Activated CD8-positive, alpha-beta memory T cell treated with anti-CD3 and anti-CD28 coated beads, Interleukin-2, amount 50 U/mL, for 48 hours (primary cell): ENCODE measurements at places on chromosomes 11 and 22.
A peak's percentile ranks its signal among the peaks of the same experiment; 100 is the strongest.

- no peak for DNase-seq
Measured at GRCh38 chr22:42595434-42595833, 19.2 kb downstream of the POLDIP3 start.

DNA sequence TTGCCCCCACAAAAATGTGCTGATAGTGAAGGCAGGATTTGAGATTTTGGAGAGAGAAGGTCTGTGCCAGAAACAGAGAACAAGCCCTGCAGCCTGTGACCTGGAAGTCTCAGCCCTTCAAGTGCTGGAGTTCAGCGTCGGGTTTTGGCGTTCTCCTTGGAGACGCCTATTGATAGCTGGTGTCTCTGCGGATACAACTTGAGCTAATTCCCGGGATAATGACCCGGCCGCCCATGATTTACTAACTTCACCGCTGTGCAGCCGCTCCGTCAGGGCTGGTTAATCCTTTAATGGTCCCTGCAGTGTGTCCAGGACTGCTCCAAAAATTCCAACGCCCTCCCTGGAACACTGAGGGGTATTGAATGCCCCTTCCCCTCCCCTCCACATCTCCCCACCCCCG is 76.6 kb downstream of the WT1 start:
- DNase-seq: no peak

GRCh38 chr22:17946662-17947367 is 77.5 kb downstream of the MICAL3 start:
- no peak for DNase-seq

DNA sequence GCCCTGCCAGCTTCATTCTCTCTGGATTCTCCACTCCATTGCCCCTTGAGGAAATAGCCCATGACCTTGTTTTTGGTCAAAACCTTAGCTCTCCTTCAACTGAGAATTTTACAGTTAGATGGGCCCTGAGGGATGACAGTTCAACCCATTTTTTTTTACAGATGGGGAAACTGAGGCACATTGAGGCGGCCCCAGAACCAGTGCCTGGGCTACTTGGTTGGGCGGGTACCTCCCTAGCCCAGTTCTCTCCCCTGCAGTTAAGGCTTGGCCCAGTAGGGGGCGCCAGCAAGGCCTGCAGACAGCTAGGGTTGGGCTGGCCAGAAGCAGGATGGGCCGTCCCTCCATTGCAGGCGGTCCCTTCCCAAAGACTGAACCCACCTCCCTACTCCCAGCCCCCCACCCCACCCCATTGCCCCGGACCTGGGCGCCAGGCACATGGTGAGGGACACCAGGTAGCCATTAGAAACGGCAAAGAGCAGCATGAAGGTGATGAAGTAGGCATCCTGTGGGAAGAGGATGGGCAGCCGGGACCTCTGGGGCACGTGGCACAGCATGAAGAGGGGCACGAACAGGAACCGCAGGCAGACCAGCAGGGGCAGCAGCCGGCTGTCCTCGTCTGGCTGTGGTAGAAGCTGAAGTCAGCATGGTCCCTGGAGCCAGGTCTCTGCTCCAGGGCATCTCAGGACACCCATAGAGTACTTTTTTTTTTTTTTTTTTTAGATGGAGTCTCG is 7.6 kb downstream of the SLC29A2 start:
- DNase-seq: peak; percentile 98

- DNase-seq: no peak
Measured at GRCh38 chr22:45686836-45687235, 15.2 kb downstream of the ATXN10 start.

- DNase-seq: no peak
Measured at GRCh38 chr11:15897211-15897960, 459.0 kb downstream of the SOX6 start.

GRCh38 chr11:125253795-125254525 is 89.4 kb downstream of the PKNOX2 start:
- DNase-seq: no peak

- peak; percentile 73 for DNase-seq
Measured at GRCh38 chr22:25076336-25076735, 123.3 kb upstream of the CRYBB3 start.

GRCh38 chr11:23555085-23555484 is 694.8 kb upstream of the CCDC179 start:
- no peak for DNase-seq

DNA sequence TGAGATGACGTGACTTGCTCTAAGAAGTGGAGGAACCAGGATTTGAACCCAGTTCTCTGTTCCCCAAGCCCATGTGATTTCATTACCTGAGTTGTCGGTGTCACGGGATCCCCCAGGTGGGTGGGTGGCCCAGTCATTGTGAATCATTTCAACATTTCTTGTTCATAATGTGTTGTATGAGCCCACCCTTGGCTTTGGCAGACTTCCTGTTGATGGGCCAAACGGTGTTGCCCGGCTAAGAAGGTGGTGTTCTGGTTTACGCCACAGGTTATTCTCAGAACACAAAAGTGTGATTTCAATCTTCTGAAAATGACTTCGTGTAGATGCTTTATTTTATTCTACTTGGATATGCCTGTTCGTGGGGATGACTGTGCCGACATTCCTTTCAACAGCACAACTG is 21.6 kb upstream of the ST14 start:
- DNase-seq: no peak

DNA sequence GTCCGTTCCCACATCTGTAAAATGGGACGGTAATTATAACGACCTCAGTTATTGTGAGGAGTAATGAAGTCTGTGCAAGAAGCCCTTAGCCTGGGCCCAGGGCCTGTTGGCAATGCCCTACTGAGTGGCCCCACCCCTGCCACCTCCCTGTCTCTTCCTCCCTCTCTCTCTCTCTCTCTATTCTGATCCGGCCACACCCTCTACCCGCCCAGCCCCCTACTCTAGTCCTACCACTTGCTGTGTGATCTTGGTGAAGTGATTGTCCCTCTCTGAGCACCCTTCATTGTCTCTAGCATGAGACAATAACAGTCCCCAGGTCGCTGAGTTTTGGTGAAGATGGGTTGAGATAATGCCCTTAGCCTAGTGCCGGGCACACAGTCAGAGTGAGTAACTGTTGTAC is 7.4 kb upstream of the SEC14L6 start:
- no peak for DNase-seq

GRCh38 chr11:111633756-111634362 is 31.6 kb downstream of the SIK2 start:
- DNase-seq: no peak

- DNase-seq: no peak
Measured at GRCh38 chr11:12205330-12205729, 94.9 kb downstream of the MICAL2 start.

DNA sequence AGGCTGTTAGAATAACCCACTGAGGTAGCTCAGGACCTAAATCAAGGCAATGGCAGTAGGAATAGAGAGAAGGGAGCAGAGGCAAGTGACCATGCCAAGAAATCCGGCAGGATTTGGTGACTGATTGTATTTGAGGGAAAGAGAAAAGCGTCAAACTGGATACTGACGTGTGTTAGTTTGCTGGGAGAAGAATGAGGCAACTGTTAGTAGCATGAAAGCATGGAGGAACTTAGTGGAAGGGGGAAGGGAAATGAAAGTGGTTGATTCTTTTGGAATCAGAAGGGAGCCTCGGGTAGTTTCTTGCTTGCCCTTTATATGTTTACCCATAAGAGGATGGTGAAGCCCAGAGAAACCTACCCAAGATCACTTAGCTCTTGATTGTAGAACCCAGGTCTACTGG is 8.3 kb downstream of the PPFIBP2 start:
- no peak for DNase-seq

GRCh38 chr11:30454111-30454510 is 131.2 kb downstream of the ARL14EP start:
- no peak for DNase-seq

GRCh38 chr11:64078284-64078683 is 42.6 kb downstream of the FLRT1 start:
- DNase-seq: no peak

GRCh38 chr11:133697603-133698180 is 147.6 kb downstream of the SPATA19 start:
- DNase-seq: no peak

DNA sequence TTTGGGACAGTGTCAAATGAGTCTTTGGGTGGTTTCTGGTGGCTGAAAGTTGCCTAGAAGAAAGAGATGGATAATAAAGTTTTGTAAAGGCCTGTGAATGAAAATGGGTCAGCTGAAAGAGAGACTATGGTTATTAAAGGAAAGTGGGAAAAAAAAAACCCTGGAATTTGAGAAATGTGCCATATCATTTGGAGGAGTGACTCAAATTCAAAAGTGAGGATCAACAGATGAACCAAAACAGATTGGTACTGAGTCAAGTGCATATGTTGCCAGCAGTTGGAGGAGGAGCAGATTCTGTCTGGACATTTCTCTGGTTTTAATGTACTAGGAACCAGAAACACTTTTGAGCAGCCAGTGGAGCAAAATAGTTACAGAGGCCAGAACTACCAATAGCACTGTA is 339.8 kb downstream of the KCNA4 start:
- no peak for DNase-seq

DNA sequence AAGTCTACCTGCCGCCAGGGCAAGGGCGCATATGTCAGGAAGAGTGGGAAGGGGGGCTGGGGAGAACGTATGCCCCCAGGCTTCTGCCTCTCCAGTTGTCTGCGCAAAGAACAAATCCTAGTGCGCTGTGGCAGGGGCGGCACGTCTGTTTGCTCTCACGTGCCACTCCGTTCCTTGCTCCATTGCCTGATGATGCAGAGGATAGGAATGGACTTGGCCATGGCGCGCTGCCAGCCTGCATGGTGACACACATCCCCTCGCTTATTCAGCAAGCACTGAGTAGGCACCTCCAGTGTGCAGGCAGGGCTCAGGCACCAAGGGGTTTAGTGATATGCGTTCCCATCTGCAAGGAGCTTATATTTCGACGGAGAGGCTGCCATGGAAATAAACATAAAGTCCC is 45.4 kb upstream of the SLC22A12 start:
- no peak for DNase-seq

DNA sequence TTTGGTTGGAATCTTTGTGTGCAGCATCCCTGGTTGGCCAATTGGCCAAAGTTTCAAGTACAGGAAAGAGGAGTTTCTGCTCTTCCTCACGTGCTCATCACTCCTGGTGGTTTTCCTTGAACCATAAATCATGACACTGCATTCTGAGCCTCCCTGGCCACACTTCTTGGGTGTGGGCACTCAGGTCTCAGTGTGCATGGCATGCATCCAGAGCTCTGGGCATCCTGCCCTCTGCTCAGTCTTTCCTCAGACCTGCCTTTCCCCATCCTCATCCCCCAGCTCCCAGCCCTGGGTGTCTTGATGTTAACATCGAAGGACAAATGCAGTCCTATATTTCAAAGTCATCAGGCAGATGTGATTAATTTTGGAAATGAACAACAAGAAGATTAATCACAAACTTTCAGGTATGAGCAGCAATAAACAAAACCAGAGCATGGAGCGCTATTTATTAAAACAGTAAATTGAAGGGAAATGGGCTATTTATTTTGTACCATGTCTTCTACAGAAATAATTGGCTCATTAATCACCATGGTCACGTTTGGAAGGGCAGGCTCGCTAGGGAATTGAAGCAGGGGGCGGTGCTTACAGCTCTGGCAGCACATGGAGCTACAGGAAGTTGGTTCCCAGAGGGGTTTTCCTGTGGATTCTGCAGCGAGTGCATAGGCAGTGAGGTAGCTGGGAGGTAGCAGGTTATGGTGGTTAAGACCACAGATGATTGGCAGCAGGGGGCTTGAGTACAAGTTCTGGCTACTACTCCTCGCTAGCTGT is 89.6 kb downstream of the CSNK2A3 start:
- no peak for DNase-seq

DNA sequence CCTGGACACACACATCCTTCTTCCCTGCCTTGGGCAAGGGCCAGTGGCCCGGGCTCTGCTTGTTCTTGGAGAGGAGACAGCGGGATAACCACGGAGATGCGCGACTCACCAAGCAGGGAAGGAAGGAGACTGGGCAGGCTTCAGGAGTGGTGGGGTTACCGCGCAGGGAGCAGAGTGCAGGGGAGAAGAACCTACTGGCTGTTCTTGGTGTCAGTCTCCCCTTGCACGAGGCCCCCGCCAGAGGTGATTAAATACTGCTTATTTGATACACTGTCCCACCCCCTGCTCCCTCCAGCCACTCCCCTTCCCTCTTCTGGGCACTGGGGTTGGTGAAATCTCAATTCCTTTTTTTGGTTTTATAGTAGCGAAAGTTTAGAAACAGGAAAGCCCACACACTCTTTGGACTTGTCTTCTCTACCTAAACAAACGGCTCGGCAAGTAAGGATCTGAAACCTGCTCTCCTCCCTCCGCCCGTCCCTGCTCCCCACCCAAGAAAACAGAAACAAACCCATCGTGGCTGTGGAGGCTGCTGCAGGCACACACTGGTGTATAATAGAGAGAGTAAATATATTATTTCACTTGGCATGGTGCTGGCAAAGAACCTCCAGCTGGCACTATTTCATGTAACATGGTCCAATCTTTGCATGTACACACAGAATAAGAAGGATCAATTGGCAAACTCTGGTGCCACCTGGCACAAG is 10.8 kb downstream of the LARGE2 start:
- no peak for DNase-seq

GRCh38 chr22:49101873-49102272 is 725.8 kb downstream of the BRD1 start:
- DNase-seq: no peak

DNA sequence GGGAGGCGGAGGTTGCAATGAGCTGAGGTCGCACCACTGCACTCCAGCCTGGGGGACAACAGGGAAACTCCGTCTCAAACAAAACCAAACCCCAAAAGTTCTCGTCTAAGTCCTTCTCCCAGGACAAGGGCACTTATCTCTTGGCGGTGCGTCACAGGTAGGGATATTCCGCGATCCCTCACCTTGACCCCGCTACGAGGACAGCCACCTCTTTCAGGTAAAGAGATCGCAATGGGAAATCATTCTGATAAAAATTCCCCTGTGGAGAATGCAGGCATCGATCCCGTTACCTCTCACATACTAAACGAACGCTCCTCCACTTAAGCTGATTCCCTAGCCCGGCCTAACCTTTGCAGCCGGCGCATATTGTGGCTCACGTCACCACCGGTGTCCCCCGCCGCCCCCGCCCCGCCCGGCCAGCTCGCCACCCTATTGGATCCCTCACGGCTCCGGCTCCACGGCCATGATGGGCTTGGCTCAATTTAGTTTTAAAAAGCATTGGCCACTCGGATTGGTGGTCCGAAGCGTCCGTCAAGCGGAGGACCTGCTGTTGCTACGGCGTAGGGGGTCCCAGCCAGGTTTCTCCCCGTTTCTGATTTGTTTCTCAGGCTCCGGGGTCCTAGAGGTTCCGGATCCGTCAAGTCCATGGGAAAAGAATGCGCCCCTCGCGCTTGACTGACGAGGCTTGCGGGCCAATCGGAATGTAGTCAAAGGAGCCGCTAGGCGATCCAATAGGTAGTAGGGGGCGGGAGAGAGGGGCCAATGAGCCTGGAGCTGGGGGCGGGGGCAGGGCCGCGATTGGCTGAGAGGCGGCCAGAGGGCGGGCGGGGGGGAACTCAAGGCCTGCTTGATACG is 439 bp upstream of the PPP6R3 start:
- peak; percentile 100 for DNase-seq
